Stimulated activated CD8-positive, alpha-beta memory T cell treated with anti-CD3 and anti-CD28 coated beads, Interleukin-4, amount 100 ng/mL, for 1 hour (primary cell): ENCODE measurements at places on chromosomes 16 and 17.

- no peak for DNase-seq
Measured at GRCh38 chr16:4745274-4745569, 10.9 kb downstream of the DNAAF8 start.

DNA sequence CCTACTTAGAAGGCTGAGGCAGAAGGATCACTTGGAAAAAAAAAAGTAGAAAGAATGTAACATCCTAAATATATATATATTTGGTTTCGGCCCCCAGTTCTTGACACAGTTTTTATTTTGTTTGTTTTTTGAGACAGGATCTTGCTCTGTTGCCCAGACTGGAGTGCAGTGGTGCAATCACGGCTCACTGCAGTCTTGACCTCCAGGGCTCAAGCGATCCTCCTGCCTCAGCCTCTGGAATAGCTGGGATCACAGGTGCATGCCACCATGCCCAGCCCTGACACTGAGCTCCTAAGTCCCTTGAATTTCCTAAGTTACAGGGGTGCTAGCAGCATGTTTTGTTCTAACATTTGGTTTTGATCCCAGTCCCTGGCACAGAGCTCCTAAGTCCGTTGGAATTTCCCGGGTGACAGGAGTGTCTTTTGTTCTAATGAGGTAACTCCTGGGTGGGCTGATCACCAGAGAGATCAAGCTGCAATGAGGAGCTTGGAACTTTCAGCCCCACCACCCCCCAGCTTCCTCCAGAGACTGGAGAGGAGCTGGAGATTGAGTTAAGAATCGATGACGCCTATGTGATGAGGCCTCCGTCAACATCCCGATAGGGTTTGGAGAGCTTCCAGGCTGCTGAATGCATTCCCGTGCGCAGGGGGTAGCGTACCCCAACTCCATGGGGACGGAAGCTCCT, 20.0 kb downstream of the MXRA7 start:
- no peak for DNase-seq

DNA sequence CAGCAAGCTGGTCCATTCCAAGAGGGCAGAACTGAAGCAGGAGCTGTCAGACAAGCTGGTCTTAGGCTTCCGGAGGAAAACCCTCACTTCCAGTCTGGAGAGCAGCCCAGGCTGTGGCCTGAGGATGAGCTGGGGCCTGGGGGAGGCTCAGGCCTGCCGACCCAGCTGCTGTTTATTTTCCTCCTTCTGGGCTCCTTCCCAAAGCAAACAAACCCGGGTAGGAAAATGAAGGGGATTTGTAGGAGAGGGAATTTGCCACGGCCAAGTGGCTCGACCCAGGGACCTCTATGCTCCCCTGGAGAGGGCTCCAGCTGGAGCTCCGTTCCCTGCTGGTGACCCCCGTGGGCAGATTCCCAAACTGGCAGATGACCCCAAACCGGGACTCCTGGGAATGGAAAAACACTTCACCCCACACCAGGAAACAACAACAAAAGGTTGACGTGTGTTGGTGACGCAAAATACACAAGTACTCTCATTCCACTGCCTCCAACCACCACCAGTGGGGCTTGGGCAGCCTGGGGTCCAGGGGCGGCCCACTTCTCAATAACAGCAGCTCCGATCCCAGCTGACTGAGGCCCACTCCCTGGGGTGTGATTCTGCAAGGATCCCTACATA, 8.8 kb downstream of the JUP start:
- no peak for DNase-seq

- no peak for DNase-seq
Measured at GRCh38 chr17:10058921-10059683, 139.3 kb downstream of the GAS7 start.

DNA sequence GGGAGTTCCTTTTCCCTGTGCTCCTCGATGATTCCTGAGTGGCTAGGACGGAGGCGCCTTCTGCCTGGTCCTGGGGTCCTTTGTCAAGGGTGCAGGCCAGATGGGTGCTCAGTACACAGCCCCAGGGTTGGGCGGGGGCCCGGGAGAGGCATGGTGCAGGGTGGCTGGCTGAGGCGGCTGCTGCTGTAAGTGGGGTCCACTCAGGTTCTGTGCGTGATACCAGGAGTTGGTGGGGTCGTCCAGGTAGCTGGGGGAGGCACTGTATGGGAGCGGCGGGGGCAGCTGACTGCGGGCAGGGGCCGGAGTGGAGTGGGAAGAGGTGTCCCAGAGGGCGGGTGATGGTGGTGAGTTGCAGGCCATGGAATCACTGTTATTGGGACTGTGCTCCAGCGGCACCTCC, 3.6 kb downstream of the DLX3 start:
- no peak for DNase-seq

DNA sequence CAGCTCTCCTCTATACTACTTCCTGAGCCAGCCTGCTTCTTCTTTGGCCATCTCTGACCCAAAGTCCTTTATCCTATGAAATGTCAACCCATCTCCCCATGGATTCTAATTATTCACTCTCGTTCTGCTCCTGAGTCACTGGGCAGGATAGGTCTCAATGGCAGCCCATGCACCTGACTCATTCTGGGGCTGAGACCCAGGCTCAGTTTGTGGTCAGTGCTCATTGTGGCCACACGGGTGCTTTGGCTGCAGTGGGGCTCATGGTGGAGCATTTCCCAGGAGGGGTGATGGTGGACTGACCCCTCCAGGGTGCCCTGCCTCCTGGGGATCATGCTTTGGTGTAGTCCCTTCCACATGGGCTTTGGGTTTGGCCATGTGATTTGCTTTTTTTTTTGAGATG, 154.8 kb upstream of the WSCD1 start:
- no peak for DNase-seq

DNA sequence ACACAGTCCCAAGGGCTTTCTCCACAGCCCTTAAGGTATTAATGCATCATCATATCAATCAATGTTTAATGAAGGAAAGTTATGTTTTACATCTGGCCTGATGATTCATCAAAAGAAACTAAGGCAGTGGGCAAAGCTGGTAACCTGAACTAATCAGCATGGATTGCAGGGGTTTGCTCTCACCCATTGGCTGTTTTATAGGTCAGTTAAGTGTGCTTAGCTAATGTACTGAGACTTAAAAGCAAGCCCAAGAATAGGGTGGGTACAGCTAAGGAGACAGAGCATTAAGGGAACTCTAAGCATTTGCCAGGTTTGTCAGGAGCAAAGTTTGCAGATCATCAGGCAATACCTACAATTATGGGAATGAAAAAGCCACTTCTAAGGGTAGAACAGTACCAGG, 1247.6 kb downstream of the CDH8 start:
- no peak for DNase-seq

DNA sequence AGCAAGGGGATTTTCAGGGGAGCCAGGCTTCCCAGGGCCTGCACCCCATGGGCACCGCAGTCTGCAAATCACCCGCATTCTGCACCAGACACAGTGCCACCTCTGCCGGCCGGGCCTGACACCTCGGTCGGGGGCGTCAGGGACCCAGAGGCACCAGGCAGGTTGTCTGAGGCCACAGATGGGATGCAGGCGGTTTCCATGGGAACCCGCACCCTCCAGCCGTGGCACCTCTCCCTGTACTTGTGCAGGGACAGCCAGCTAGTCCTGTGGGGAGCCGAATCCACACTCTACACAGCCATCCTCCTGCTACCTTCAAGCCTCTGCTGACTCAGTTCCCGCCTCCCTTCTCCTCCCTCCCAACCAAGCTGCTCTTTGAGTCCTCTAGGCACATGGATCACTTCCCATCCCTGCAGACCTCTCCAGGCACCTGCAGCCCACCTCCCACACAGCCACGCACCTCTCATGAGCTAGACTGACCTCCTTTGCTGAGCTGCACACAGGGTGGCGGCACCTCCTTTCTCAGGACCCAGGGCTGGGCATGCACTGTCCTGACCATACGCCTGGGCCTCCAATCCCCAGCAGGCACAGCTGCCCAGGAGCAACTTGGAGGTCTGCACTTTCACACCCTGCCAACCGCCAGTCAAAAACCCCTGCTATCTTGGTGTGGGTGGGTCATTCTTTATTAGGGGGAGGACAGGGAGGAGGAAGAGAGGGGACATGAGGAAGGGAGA, 119.5 kb downstream of the C16orf78 start:
- no peak for DNase-seq

GRCh38 chr17:4827399-4827798, 5.7 kb upstream of the MINK1 start:
- DNase-seq, result no peak
